ENCODE measurements at places on chromosomes 11 and 22.

- DNase-seq: no peak
These were observed 7.1 kb downstream of the SPTBN2 start for GRCh38 chr11:66721939-66722338.

GRCh38 chr11:12573707-12574485 lies 100.3 kb upstream of the TEAD1 start:
- DNase-seq: no peak

- DNase-seq: peak; percentile 20
These were observed 88.2 kb downstream of the SIK3 start for GRCh38 chr11:117009905-117010605.

DNA sequence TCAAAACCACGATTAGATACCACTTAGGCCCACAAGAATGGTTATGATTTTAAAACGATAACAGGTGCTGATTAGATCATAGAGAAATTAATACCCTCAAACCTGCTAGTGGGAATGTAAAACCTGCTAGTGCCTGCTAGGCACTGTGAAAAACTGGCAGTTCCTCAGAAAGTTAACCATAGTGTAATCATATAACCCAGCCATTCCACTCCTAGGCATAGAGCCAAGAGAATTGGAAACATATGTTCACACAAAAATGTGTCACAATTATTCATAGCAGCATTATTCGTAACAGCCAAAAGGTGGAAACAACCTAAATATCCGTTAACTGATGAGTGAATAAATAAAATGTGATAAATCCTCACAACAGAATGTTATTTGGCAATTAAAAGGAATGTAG lies 122.2 kb upstream of the SYN3 start:
- no peak for DNase-seq

GRCh38 chr22:33919391-33920196 lies 682 bp downstream of the LARGE1 start:
- no peak for DNase-seq

GRCh38 chr11:60857378-60858232 lies 1.9 kb upstream of the PTGDR2 start:
- no peak for DNase-seq

Measured in iPS-NIHi11 (cell line).